ENCODE measurements at places on chromosomes 7 and 10.

DNA sequence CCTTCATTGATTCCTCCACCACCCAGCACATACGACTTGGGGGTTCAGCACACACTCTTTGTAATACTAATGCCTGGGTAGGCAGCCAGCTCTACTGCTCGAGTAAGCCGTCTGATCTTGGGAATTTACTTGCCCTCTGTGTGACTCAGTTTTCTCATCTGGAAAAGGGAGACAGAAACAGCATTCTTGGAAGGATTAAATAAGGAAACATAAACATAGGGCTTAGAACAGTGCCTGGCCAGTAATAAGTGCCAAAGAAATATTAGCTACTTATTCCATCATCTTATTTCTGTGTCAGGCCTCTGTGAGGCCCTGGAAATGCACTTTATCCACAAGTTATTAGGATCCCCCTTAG is 130.1 kb downstream of the TNS3 start:
- DNase-seq, result no peak

- DNase-seq, result no peak
Measured at GRCh38 chr7:43443381-43443780, 139.5 kb upstream of the STK17A start.

DNA sequence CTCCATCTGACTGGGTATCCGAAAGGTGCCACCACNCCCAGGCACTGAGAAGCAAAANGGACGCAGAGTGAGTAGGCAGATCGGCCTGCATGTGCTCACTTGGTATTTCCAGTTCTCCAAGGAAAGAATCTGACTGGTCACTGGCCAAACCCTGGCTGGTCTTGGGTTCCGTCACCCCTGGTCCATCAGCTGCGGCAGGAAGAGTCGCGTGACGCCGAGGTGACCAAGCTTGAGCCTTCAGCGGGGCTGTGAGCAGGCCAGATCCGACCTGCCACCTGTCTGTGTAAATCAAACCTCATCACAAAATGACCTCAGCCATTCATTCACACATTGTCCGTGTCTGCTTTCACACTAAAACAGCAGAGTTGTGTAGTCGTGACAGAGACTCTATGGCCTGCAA is 28.8 kb upstream of the CHST15 start:
- DNase-seq, result no peak

- no peak for DNase-seq
Measured at GRCh38 chr10:14010101-14010558, 320.6 kb downstream of the FRMD4A start.

- DNase-seq, result no peak
Measured at GRCh38 chr10:86319676-86320075, 46.9 kb downstream of the GRID1 start.

DNA sequence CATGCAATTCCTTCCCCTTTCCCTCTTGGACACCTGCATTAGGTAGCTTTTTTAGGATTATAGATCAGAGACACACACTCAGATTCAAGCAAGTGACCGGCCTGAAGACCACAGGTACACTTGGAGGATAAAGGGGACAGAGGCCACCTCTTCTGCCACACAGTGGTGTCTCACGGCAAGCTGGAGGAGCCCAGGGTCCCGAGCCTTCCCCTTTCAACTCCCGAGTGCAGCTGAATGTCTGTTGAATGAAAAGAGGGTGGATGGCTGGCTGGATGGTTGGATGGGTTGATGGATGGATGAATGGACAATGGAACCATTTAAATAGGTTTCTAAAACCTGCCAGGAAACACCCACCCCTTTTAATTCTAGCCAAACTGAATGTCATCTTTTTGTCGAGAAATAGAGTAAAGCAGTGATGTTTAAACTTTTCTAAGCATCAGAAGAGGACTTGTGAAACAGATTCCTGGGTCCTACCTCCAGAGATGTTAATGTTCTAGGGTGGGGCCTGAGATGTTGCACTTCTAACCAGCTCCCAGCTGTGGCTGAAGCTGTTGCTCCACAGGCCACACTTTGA is 49.2 kb upstream of the ZMIZ1 start:
- no peak for DNase-seq

DNA sequence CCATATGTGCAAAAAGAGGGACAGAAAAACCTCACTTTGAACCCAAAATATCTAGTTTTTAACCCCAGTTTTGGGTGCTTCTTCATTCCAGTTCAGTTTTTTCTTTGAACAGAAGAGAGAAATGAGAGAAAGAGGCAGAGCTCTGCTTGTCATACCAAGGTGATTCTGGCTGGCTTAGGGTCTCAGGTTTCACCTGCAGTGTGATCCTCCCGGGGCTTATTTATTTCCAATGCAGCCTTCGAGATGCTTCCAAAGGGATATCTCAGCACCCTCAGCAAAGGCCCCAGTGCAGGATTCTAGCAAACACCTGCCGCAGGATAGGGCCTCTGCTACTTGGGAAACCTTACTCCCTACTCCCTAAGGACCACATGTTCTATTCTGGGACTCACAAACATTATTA is 131.3 kb downstream of the WDR11 start:
- no peak for DNase-seq

DNA sequence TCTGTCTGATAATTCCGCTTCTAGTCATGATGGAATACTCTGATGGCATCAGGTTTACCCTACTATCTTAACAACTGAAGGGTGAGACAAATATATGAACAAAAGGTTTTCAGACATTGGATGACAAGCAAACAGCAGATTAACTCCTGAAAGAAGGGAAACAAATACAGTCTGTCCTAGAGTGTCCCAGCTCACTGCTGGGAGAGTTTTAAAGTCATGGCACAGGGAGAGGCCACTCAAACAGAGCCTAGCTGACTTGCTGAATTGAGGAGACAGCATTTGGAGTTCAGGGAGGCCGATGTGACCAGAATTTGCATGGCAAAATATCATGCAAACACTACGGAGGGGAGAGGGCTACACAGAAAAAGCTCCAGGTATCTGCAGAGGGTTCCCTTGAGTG is 73.1 kb downstream of the MDH2 start:
- no peak for DNase-seq

GRCh38 chr10:125016611-125017202 is 74.8 kb downstream of the ZRANB1 start:
- DNase-seq, result no peak

GRCh38 chr10:78571286-78571685 is 497.5 kb upstream of the ZMIZ1 start:
- DNase-seq, result no peak

DNA sequence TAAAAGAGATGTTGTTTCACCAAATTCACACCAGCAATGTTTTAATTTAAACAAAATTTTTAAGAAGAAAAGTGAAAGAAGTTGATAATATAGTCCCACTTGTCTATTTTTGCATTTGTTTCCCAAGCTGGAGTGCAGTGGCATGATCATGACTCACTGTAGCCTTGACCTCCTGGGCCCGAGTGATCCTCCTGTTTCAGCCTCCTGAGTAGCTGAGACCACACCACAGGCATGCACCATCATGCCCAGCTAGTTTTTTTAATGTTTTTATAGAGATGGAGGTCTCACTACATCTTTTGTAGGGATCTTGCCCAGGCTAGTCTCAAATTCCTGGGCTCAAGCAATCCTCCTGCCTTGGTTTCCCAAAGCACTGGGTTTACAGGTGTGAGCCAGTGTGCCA is 14.1 kb upstream of the NDUFA5 start:
- no peak for DNase-seq

- DNase-seq, result no peak
Measured at GRCh38 chr7:41203542-41203941, 499.3 kb downstream of the INHBA start.

- DNase-seq, result no peak
Measured at GRCh38 chr10:43394868-43395267, 14.1 kb downstream of the HNRNPF start.

DNA sequence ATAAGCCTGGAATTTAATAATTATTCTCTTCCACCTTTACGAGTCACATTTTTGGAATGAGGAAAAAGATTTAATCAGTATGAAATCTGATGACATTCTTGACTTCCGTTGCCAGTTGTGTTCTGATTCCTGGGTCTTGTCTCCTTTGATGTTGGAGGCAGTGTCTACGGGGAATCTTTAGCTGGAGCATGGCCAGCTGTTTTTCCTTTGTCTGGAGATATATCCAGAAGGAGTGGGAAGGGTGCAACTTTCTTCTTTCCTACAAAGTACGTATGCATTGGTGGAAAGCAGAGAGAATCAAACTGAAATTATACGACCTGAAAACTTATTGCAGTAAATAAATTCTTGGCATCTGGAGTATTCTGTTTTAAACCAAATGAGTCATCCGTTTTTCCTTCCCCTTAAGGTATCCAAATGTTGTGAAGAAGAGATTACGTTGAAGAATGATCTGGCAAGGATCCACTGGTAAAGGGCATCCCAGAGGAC is 6.9 kb upstream of the GNG11 start:
- no peak for DNase-seq

DNA sequence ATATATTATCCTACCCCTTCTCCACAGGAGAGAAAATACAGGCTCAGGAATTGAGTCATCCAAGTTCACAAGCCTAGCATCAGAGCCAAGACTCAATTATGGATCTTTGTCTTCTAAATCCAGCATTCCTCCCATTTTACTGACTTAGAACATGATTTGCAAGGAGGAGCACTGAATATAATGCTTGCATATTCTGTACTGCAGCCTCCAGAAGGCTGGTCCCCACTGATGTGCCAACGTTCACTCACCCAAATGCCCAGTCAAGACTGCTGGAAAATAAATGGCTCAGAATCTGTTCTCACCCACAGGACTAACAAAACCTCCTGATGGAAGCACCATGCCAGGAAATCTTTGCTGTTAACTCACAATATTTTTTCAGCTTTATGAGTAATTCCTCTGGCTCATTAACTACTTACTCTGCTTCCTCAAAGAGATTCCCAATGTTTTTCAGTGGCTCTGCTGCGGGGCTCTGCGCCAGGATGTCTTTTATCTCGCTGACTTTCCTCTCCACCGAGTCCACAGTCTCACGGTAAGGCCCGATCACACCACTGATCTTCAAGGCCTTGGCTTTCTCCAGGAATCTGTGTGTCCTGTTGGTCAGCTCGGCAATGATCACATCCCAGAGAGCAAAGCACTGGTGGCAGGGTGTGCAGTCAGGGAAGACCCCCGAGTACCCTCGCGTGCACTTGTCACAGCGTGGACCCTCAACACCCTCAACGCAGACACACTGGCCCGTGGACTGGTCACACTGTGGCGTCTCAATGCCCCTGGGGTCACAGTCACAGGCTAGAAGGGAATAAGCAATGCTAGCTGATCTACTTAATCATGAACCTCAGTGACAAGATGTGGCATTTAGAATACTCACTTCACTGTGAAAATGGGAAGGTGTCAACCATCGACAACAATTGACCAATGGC is 48.8 kb downstream of the DLD start:
- peak; percentile 93 for DNase-seq

GRCh38 chr10:132462463-132463332 is 65.7 kb downstream of the PWWP2B start:
- no peak for DNase-seq

- no peak for DNase-seq
Measured at GRCh38 chr7:37671876-37672275, 11.7 kb upstream of the GPR141 start.

- DNase-seq, result no peak
Measured at GRCh38 chr7:158018971-158019645, 568.5 kb downstream of the PTPRN2 start.
